ENCODE measurements at places on chromosomes 7 and 10.

DNA sequence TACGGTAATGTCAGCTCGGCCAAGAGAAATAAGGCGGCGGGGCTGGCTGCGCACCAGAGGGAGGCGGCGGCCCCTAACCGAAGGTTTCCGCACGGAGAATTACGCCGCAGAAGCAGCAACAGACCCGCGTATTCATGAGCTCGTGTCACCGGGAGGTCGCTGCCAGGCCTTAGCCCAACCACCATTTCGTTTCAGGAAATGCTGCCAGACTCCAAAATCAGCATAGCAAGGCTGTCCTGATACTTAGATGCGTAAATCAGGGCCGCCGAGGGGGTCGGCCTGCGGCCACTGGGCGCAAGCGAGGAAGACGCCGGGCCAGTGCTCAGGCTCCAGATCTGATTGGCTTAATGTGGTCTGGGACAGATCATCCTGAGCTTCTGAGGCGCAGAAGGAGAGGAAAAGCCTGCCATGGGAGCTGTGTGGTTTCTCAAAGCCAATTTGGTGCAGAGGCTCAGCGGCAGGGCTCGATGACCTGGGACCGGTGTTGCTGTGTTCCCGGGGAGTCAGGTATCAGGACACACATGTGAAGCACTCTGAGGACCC, 247.9 kb downstream of the BAMBI start:
- no peak for DNase-seq

DNA sequence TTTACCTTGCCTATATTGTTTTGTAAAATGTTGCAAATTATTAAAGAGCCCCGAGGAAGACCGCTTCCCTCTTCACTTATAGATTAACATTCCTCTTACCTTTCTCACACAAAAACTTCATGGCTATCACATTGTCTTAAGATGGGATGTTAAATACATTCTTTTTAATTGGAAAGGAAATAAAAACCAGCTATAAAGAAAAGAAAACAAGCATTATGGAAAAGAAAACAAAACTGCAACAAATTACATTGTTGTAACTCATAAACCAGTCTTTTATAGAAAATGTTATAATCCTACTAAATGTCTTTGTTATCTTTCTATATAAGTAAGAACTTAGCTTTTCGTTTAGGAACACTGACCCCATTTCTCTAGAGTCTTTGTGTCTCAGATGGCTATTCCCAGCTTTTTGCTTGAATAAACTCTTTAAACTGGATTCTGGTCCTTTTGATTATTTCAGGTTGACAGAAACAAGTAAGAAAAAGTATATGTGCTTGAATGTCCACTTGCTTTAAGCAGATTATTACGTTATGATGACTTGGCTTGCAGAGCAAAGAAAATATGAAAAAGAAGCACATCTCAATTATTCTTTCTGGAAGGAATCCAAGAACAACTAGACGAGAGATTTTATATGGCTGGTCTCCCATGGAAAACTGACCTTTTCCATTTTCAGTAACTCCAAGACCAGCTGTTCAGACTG, 128.2 kb downstream of the AKR1D1 start:
- no peak for DNase-seq

GRCh38 chr7:105206985-105207384, 181.7 kb downstream of the SRPK2 start:
- DNase-seq, result no peak

DNA sequence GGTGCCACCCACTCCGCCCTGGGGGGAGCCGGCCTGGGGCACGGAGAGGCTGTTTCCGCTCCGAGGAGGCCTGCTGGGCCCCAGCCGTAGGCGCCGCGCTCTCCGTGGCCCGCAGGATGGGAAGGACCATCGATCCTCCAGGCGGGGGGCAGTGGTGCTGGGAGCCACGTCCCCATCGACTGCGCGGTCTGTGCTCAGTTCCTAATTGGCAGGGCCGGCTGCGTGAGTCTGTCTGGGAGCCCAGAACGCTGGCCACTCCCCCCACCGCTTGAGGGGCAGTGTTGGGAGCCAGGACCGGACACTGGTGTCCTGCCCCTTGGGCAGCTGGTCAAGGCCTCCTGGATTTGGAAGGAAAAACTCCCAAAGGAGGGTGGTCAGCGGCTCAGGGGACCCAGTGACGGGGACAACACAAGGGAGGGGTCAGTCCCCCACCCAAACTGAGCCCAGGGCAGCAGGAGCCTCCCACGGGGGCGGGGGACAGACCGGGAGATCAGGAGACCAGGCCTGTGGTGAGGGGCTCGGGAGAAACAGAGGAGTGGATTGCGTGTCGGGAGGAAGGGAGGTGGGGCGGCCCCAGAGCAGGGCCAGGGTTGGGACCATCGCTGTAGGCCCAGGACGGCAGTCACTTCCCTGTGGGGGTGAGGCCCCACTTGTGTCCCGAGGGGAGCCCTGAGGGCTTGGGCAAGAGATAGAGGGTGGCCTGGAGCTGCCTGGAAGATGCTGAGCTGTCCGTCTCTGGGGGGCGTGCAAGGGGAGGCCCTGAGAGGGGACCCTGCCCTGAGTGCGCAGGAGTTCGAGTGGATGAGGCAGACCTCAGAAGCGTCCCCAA, 89.0 kb downstream of the UNCX start:
- DNase-seq, result no peak

DNA sequence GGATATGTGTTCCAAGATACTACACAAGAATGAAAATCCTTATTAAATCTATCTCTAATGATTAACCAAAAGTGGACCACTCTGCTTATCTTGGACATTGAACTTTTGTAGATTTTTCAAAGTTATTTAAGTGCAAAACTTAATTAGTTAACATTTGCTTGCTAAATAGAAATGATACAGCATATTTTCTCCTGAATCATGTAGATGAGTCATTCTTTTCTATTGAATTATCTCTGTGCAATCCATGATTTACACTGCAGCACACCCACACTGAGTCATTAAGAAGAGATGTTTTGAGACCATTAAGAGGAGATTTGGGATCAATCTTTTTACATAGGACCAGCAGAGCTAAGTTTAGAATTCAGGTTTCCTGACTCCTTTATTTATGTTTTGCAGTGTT, 6.6 kb upstream of the ABCC2 start:
- no peak for DNase-seq

- no peak for DNase-seq
Measured at GRCh38 chr10:17081431-17081830, 48.2 kb downstream of the CUBN start.

- DNase-seq, result no peak
Measured at GRCh38 chr7:44309271-44310091, 15.9 kb downstream of the CAMK2B start.

DNA sequence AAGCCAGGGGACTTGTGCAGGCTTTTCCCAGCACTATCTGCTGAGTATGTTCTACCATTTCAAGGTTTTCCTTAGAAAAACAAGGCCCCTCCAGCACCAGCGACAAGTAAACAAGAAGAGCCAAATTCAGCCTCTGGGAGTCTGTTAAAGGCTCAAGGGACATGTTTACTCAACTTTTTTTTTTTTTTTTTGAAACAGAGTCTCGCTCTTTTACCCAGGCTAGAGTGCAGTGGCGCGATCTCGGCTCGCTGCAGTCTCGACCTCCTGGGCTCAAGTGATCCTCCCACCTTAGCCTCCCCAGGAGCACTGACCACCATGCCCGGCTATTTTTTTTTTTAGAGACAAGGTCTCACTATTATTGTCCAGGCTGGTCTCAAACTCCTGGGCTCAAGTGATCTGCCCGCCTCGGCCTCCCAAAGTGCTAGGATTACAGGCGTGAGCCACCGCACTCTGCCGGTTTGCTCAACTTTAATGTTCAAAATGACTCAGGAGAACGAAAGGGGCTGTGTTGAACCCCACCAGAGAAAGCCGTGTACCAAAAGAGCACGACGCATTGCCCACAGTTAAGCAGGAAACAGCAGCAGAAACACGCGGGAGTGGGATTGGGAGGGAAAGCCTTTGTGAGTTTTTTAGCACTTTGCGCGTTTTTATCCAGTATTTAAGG, 772 bp downstream of the PRDX3 start:
- DNase-seq, result no peak

DNA sequence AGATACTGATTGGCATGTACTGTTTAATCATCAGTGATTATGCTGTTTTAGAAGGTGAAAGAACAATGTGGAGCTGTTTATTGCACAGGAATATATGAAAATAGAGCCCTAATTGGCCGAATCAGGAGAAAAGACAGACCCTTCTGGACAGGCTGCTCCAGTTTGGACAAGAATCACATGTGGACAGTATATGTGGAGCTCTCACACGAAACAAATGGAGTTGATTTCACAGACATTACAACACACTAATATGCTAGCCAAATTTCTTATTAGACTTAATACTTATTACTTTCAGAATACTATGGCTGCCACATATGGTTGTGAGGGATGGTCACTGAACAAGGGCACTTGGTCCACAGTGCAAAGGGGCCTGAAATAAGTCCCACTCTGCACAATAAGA, 15.5 kb downstream of the TWIST1 start:
- DNase-seq, result no peak

DNA sequence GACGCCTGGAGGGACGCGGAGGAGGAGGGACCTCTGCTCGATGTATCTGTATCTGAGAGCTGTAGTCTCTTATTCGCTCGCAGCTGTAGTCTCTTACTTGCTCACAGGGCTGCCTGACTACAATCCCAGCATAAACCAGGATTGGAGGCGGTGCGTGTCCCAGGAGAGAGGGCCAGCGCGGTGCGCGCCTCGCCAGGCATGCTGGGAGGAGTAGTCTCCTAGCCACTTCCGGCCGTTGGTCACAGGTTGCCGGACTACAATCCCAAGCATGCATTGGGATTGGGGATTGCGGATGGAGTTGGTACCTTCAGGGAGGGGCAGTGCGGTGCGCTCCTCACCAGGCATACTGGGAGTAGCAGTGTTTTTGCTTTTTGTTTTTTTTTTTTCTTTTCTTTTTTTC, 421.7 kb upstream of the NUPR2 start:
- no peak for DNase-seq
